ENCODE measurements at places on chromosomes 6 and 20.

DNA sequence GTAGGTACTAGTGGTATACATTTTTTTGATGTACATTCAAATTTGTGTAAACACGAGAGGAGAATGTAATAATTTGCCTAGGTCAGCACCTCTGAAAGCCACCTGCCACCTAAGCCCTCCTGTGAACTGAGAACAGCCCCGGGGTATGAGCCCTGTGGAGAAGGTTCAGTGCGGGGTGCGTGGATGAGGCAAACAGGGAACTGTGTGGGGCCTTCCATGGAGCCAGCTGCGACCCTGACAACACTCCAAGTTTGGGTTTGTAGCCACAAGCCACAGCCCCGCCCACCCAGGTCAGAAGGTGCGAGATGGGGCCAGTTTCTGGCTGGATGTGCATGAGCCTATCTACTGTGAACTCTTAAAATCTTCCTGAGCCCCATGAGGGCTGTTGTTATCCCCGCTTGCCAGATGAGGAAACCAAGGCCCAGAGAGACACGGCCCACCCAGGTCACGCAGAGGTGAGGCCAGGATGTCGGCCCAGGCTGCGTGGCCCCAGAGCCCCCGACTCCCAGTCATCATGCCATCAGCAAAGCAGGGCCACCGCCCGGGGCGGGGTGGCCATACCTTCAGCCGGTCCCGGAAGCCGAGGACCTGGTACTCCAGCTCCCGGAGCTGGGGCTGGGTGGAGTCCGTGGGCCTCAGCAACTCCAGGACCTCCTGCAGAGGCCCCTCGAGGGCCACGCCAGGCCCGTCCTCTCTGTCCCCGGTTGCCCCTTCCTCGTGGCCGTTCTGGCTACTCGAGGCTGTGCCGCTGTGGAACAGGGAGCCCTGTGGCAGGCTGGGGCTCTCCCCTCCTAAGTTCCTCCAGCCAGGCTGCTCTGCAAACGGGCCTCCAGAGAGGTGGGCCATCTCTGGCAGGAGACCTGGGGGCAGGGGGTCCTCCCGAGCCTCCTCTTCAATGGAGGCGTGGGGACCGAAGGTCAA lies 89.6 kb downstream of the RIPOR3 start:
- no peak for DNase-seq

- no peak for DNase-seq
These were observed 21.0 kb upstream of the RNF217 start for GRCh38 chr6:124941259-124941658.

GRCh38 chr6:166703149-166703710 lies 76.2 kb upstream of the RPS6KA2 start:
- DNase-seq = no peak

GRCh38 chr20:53592992-53593465 lies 610 bp downstream of the ZNF217 start:
- DNase-seq = no peak

DNA sequence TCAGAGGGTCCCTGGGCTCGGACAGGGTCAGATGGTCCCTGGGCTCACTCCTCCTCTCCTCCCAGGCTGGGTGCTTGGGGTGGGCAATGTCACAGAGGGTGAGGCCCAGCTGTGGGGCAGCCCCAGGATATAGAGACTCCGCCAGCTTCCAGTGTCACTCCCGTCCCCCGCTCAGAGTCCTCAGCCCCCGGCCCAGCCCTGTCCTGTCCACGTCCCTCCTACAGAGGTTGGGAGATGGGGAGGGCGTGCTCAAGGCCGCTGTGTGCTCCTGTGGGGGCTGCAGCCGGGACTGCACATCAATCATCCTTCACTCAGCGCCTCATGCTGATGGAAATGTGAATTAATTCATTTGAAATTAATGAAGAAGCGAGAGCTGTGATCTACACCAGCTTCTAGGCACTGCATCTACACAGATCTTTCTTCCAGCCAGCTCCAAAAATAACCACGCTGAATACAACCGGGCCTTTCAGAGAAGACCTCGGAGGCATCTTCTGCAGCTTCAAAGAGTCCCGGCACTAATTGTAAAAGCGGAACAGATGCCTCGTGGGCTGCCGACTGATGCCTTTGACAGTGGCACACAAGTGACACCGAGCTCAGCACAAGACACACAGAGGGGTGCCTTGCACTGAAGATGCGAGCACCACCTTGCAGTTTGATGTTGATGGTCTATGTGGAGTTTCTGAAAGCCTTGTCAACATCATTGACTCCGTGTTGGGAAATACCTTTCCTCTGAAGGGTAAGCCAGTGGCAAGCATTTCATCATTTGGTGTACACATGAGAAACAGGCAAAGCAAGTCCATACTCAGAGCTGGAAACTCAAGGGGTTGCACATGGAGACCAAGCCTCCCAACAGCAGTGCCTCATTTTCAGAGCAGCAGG lies 39.3 kb downstream of the DACT2 start:
- no peak for DNase-seq

DNA sequence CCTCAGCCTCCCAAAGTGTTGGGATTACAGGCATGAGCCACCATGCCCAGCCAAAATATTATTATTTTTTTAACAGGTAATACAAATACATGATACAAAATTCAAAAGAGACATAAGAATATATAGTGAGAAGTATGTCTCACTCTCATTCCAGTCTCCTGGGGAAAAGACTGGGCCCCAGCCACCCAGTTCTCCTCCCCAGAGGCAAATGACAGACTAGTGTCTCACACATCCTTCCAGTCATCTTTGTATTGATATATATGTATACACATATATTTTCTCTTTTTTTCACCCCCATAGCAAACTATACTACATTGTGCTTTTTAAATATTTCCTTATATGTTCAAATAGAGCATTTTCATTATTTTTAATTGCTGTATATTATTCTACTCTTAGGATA lies 8.3 kb downstream of the GSS start:
- DNase-seq = no peak

- no peak for DNase-seq
These were observed 41.7 kb downstream of the PMEPA1 start for GRCh38 chr20:57667924-57668782.

GRCh38 chr20:37276494-37277252 lies 12.8 kb upstream of the MANBAL start:
- no peak for DNase-seq

GRCh38 chr6:161748535-161749416 lies 474.9 kb upstream of the AGPAT4 start:
- no peak for DNase-seq

GRCh38 chr6:33799454-33800113 lies 4.2 kb downstream of the MLN start:
- DNase-seq = no peak

DNA sequence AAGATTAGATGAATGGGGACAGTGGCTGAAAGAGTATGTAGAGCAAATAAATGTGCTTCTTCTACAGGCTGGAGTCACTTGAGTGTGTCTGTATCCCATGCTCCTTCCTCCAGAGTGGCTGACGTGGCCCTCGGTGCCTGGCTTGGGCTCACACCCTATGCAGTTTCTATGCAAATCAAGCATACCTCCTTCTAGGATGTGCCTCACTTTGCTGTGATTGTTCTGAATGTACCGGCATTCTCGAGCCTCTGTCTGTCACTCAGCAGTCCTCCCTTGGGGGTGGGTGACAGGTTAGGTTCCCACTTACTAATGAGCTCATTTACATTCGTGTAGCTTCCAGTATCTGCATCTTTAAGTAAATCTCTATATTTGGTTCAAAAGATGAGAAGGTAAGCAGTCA lies 55.1 kb upstream of the HDDC2 start:
- no peak for DNase-seq

GRCh38 chr6:155411154-155412052 lies 44.2 kb downstream of the NOX3 start:
- no peak for DNase-seq

GRCh38 chr6:41965429-41966213 lies 24.0 kb upstream of the CCND3 start:
- no peak for DNase-seq

GRCh38 chr6:36621371-36621855 lies 27.3 kb downstream of the SRSF3 start:
- no peak for DNase-seq

DNA sequence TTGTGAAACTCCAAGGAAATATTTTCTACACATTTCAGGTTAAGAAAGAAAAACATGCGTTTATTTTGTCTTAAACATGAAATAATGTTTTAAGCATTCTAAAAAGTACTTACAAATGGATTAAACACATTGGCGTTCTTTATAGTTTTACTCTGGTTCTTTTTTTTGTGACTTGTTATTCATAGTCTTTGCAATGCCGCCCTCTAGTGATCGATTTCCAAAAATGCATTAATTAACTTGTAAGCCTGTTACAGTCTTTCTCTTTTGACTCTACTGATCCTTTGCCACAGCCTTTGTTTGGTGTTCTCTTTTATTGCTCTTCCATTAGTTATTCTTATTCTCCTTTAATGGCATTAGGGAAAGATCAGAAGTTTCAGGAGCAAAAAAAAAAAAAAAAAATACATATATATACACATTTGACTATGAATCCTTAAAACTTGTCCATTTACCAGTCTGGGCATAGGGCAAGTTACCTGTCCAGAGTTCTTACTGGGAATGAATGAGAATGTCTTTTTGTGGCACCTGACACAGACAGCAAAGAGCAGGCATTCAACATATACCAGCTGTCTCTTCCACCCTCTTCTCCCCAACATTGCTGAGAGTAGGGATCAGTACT lies 59.9 kb downstream of the MACROD2 start:
- DNase-seq = no peak

GRCh38 chr6:41255638-41256246 lies 27.6 kb downstream of the TREML4 start:
- no peak for DNase-seq

GRCh38 chr20:8645326-8645725 lies 423.6 kb upstream of the PLCB4 start:
- no peak for DNase-seq

DNA sequence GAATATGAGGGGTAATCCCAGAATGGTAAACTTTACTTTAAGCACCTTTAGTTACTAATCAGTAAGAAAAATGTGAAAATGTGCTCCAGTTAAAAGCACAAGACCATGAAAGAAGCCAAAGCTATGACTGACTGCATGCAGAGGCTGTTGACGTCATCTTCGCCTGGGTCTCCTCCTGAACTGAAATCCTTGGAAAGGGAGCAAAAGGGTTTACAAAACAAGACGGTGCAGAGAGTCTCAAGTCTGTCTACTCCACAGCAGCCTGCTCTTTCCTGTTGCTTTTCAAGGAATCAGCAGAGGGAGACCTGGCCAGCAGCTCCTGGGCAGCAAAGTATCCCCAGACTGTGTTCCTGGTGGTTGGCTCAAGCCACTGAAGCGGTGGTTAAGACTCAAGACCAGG lies 10.2 kb downstream of the FKBP1A start:
- no peak for DNase-seq

GRCh38 chr20:59731376-59731775 lies 127.0 kb downstream of the PHACTR3 start:
- DNase-seq = no peak

DNA sequence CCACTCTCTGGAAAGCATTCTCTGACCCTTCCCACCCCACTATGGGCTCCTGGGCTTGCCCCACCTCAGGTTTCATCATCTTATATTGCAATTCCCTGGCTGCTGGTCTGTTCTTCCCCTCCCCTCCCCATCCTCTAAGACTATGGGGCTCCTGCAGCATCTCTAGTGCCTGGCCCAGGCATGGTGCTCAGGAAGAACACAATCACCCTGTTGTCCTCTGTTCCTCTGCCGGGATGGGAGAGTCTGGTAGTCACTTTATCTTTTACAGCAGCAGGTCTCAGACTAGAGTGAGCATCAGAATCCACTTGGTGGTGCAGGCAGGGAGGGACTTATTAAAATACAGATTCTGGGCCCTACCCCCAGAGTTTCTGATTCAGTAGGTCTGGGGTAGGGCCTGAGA lies 5.0 kb upstream of the LPIN3 start:
- DNase-seq = no peak

- no peak for DNase-seq
These were observed 13.0 kb downstream of the PERP start for GRCh38 chr6:138094260-138094659.

GRCh38 chr6:142055219-142055618 lies 77.5 kb upstream of the GJE1 start:
- no peak for DNase-seq

GRCh38 chr20:32898729-32899128 lies 40.0 kb downstream of the EFCAB8 start:
- no peak for DNase-seq

GRCh38 chr6:2934057-2934456 lies 30.9 kb upstream of the SERPINB9 start:
- DNase-seq = no peak

GRCh38 chr6:80956898-80957297 lies 795.6 kb downstream of the TENT5A start:
- no peak for DNase-seq

DNA sequence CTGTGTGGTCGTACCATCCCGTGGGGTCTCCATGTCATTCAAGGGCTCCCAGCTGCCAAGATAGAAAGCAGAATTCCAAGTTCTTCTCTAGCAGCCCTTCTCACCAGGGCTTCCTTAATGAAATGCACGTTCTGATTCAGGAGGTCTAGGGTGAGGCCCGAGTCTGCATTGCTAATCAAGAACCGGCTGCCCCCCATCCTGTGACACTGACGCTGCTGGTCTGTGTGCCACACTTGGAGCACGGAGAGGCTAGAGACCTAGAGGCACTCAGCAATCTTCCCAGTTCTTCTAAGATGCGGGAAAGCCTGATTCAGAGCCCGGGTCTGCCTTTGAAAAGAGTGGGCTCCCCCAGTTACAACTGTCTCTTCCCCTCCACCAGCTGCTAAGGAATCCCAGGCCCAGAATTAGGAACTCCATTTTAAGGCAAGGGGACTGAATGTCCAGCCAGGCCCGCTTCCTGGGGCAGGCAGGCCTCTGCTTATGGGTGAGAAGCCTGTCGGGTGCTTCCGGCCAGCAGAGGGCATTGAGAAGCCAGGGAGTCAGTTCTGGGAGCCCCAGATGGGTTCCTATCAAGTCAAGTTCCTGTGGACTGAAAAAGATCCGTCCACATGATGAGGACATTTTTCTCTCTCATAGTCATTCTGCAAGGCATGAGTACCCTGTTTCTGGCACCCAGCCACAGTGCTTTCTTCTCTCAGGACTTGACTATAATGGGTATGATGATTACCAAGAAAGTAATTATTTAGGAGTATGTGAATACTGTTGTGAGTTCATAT lies 69.8 kb upstream of the RIN2 start:
- DNase-seq = no peak

DNA sequence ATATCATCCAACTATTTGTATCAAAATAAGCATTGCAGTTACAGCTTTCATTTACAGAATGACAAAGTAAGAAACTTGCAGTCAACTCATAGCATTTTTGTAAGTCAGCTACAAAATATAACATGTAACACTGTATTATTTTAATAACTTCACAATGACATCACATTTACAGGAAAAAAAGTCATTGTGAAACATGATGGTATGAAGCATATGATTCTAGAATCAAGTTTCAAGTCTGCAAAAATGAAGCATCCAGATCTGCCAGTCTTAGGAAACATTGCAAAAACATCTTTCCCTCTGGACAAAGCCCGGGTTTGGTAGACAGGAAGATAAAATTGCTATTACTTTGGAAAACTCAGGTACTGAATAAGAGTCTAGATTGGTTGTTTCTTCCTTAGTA lies 263.9 kb upstream of the NT5E start:
- no peak for DNase-seq

DNA sequence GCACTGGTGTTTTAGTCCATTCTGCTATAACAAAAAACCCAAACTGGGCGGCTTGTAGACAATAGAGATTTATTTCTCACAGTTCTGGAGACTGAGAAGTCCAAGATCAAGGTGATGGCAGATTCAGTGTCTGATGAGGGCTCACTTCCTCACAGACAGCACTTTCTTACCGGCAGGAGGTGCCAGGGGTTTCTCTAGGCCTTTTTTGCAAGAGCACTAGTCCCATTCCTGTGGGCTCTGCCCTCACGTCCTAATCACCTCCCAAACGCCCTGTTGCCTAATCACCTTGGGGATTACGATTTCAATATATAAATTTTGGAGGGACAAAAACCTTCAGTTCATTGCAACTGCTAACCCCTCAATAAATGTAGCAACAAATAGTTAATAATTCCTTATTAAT lies 140.0 kb upstream of the SGK1 start:
- DNase-seq = no peak
